ENCODE measurements at places on chromosomes 5 and 9.

DNA sequence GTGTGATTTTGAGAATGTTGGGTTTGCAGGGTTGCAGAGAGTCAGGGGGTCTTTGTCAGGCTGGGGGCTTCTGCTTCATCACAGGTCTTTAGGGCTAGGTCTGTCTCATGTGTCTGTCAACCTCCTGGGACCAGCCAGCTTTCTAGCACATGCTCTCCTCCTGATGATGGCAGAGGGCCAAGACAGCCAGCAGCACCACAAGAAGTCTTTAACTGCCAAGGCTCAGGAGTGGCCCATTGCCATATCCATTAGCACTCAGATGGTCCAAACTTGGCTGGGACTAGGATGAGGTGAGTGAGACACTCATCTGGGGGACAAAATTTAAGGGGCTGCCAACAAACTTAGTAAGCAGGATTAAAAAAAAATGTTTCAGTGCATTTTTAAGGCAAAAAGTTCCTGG lies 384.2 kb upstream of the CDH10 start:
- DNase-seq, result no peak

DNA sequence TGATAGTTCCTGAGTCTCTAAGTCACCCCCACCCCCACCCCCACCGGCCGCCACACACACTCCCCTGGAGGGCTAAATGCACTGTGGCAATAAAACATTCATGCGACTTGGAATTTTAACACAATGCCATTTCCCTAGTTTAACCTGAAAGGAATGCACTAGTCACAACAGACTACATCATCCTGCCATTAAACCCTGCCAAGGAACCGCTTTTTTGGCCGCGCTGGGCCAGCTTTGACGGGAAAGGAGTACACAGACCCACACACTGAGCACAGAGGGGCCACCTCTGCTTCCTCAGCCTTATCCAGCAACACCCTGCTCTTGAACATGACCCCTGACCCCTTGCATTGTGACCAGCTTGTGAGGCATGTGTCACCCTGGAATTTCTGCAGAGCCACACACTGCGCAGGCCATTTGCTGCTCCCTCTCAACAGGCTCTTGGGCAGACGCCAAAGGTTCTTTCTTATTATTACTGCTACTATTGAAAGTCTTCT lies 165.3 kb downstream of the BNC2 start:
- no peak for DNase-seq

DNA sequence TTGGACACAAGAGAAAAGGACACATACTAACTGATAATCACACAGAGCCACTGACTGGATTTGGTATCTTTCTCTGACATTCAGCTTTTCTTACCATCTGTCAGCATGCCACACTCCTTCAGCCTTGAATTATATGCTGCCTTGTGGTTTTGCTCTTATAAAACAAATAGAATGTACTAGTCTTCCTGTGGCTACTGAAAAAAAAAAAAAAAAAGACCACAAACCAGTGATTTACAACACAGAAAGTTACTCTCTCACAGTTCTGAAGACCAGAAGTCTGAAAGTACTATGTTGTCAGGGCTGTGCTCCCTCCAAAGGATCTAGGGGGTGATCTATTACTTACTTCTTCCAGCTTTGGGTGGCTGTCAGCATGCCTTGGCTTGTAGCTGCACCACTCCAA lies 82.3 kb downstream of the THBS4 start:
- DNase-seq, result no peak

DNA sequence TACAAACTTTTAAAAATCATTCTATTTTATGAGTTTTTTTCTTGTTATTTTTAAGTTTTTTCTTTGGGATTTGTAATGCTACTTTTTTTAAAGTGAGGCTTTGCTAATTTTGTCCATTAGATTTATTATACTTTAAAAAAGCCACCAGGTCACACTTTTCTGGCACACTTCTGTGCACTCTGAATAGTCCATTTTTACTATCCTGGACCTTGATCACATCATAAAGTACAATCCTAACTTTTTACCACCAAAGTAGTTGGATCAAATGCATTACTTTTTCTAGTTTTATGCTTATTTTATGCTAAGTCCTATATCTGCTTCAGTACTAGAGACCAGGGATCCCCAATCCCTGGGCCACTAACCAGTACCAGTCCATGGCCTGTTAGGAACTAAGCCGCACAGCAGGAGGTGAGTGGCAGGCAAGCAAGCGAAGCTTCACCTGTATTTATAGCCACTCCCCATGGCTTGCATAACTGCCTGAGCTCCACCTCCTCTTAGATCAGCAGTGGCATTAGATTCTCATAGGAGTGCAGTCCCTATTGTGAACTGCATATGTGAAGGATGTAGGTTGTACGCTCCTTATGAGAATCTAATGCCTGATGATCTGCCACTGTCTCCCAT lies 16.0 kb downstream of the FRRS1L start:
- DNase-seq, result no peak

GRCh38 chr9:94915476-94916450 lies 189.3 kb downstream of the AOPEP start:
- DNase-seq, result no peak

DNA sequence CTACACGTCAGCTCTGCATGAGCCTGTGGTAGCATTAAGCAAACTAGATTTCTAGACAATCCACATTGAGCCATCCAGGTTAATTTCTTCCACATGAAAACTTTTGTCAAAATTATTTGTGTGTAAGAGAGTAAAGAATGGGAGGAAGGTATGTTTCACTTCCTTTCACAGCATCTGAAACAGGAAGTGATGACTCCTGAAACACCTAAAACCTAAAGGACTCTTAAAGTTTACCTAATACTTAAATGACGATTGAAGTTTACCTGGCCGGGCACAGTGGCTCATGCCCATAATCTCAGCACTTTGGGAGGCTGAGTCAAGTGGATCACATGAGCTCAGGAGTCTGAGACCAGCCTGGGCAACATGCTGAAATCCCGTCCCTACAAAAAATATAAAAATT lies 223.8 kb downstream of the CEMIP2 start:
- DNase-seq, result no peak

DNA sequence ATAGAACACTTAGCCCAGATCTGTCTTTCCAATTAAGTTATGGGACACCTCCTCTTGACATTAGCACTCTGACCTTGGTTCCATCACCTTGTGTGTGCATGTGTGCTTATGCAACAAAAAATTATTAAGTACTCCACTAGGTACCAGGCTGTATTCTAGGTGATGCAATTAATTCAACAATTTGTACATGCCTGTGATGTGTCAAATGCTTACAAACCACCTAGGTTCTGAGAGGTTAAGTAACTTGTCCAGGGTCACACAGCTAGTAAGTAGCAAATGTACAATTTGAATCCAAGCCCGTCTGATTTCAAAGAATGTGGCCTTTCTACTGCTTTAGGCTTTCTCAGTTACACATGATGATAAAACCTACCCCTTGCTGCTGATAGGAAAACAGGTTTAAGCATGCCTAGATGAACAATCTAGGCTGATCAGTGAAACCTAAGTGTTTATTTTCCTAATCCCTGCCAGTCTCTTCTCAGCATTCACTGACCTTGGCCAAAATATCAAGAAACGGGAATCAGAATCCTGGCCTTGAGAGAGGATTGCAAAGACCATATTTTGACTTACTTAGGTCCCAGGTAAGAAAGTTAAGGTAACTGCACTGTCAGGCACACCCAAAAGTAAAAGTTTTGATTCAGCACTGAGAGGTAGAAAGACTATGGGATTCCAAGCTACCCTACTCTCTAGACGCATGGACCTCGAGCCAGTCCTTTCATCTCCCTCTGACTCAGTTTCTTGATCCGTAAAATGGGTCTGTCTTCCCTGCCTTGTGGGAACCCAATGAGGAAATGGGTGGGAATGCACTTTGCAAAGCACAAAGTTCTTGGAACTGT lies 1.0 kb downstream of the TBC1D2 start:
- no peak for DNase-seq

- DNase-seq, result peak; percentile 9
These were observed 50.5 kb downstream of the COMMD10 start for GRCh38 chr5:116135344-116135743.

- no peak for DNase-seq
These were observed 19.7 kb downstream of the HMGCR start for GRCh38 chr5:75356719-75357118.

DNA sequence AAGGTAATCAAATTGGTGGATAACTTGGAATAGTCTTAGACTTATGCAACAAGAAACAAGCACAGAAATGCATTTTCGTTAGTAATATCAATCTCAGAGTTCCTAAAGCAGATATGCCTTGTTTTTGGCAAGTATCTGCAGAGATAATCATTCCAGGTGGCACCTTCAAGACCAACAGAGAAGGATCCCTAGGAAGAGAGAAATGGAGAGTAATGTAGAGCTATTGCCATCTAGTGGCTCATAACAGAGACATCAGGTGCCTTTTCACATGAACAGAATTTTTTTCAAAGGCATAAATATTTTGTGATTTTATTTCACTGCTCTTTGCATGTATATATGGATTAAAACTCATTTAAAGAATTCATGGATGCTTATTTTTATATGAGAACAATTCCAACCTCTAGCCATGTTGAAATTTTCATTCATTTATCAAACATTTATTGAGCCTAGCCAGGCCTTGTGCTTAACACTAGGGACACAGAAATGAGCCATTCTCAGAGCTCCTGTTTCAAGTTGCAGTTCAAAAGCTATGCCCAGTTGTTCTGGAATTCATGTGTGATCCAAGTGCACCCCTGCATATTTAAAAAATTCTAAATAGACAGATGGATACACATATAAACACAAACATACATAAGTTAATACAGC lies 117.5 kb upstream of the OR13F1 start:
- DNase-seq, result no peak

DNA sequence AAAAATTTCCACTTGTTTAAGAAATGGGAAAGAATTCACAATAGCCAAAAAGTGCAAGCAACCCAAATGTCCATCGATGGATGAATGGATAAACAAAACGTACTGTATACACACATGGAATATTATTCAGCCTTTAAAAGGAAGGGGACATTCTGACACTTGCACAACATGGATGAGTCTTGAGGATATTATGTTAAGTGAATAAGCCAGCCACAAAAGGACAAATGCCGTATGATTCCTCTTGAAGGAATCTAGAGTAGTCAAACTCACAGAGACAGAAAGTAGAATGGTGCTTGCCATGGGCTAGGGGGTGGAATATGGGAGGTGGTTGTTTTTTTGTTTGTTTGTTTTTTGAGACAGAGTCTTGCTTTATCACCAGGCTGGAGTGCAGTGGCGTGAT lies 3.8 kb upstream of the ATP6V0E1 start:
- DNase-seq, result no peak

DNA sequence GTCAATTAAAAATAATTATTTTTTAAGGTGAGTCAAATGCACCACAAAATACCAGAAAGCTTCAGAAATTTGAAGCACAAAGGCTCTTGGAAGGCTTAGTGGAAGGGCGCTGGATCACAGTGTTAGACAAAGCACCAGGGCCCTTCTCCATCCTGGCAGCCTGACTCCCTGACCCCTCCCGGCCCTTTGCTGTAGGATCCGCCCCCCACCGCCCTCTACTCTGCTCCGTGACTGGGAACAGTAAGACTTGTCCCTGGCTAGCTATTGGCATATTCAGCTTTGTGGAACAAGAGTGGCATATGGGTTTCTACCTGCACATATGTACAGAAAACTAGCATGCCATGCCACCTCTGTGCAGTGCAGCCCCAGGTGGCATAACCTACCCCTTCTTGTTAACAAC lies 222.1 kb downstream of the SYK start:
- DNase-seq, result no peak

DNA sequence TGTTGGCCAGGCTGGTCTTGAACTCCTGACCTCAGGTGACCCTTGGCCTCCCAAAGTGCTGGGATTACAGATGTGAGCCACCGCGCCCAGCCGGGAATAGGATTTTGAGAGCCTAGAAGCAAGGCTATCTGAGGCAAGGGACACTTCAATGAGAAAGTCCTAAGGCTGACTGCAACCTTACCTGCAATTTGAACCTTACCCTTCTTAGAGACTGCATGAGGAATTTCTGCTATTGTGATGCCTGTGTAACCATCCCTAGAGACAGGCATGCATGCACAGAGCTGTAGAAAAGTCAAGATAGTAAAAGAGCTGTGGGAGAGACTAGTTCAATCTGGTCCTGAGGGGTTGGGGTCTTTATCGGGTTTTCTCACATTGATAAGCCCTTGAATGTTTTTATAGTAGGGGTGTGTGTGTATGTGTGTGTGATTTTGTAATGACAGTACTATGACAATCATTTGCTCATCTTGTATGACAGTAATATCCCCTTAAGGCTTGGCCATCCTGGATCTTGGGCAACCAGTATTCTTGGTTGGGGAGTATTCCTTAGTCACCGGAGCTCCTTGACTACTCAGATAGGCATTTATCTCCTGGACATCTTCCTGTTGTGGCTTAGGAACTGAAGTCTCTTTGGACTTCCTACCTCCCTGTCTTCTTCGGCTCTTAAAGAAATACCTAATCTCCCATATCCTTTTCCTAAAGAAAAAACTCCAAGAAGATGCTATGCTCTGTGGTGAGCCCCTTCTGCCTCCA lies 11.2 kb downstream of the DNAJB5 start:
- DNase-seq, result no peak

DNA sequence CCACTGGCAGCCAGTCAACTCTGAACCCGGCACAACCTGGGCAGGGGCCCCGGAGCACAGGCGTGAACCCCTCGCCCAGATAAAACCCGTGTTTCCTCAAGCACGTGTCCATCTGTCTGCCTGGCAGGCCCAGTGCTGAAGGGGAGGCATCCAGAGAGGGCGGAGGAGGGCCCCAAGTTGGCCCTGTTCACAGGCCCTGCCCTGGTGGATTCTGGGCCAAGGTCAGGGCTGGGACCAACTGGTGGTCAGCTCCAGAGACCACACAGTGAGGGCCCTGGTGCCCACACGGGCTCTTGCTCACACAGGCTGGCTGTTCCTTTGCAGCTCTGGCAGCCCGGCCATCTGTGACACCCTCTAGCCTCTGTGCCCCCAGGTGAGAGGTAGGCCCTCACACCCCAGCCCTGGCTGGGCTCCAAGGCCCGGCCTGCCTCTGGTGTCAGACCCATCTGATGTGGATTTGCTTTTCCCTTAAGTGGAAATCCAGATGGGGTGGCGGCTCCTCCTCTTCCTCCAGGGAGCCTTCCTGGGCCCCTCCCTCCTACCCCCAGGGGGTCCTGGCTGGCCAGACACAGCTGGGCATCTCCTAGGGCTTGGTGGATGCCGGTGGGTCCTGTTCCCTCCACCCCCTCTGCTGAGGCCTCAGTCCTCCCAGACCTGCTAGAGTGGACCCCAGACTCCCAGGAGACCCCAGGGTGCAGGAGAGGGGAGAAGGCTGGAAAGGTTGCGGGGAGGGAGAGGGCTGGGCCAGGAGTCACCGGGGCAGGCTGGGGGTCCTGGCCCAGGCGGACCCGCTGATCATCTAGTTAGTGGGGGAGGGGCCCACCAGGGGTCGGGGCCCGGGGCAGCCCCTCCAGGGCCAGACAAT lies 525 bp upstream of the STPG3 start:
- no peak for DNase-seq

GRCh38 chr9:98775831-98776441 lies 20.4 kb downstream of the ANKS6 start:
- no peak for DNase-seq

Data from stimulated activated CD4-positive, alpha-beta T cell treated with anti-CD3 and anti-CD28 coated beads, Interleukin-2, amount 100 ng/mL, for 4 hours (primary cell).